Activated T-helper 1 cell treated with anti-CD3 and anti-CD28 coated beads, Interleukin-2, amount 50 U/mL, for 16 hours (primary cell): ENCODE measurements at places on chromosomes 16 and 17.
A peak's percentile ranks its signal among the peaks of the same experiment; 100 is the strongest.

DNA sequence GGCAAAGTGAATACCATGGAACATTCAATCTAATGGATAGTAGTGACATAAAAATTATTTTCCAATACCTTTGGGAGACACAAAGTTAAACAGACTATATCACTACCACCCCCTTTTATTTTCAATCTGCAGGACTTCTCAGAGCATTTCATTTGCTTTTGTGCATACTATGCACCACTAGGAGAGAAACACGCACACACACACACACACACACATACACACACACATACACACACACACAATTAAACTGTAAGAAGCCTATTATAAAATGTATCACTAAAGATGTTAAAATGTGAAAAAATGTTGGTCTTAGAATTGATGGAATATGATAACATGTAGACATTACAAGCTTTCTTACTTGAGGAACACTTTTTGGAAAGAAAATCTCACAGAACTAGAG lies 331.4 kb downstream of the CA10 start:
- DNase-seq: no peak

DNA sequence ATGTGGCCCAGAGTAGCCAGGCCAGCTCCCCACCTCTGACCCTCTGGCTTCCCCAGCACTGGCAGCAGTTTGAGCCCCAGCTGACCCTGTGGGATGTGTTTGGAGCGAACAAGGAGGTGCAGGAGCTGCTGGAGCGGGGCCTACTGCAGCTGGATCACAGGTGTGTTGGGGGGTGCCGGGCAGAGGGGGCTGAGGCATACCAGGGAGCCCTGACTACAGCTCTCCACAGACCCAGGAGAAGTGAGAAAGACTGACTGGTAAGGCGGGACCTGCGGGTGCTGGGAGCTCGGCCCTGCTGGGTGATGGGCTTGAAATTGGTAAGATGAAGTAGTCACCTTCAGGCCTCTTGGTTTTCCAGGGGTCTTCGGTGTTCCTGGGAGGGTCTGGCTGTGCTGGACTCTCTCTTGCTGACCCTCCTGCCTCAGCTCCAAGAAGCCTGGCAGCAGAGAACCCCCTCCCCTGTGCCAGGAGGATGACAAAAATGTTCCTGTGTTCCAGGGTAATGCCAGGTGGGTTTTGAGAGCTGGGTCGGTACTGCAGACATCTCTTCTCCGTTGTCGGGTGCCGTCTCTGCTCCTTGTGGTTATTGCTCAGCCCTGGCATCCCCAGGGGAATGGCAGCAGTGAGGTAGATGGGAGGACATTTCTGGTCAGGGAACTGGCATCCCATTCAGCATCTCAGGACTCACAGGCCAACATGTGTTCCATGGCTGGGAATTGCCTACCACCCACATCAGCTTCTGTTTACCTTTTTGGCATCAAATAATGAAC lies 5.9 kb downstream of the RSAD1 start:
- no peak for DNase-seq

DNA sequence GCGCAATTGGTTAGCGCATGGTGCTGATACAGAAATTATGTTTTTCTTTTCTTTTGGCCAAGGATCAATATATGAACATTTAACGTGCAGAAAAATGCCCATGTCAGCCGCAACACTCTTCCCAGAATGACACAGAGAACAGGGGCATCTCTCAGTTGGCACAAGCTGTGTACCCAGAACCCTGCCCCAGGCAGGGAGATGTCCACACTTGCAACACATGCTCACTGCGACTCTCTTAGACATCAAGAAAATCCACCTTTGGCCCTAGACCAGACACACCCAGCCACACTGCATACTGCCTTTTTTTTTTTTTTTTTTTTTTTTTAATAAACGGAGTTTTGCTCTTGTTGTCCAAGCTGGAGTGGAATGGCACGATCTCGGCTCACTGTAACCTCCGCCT lies 17.0 kb downstream of the PITPNA start:
- DNase-seq: no peak

GRCh38 chr16:89442588-89442987 lies 47.8 kb downstream of the ANKRD11 start:
- no peak for DNase-seq

GRCh38 chr16:81277541-81278080 lies 37.2 kb upstream of the GAN start:
- DNase-seq: no peak

- no peak for DNase-seq
These were observed 467.0 kb upstream of the C16orf82 start for GRCh38 chr16:26599785-26600104.

GRCh38 chr17:8818654-8819330 lies 19.6 kb upstream of the MFSD6L start:
- no peak for DNase-seq

GRCh38 chr17:31310886-31311285 lies 3.0 kb downstream of the EVI2B start:
- DNase-seq: no peak

DNA sequence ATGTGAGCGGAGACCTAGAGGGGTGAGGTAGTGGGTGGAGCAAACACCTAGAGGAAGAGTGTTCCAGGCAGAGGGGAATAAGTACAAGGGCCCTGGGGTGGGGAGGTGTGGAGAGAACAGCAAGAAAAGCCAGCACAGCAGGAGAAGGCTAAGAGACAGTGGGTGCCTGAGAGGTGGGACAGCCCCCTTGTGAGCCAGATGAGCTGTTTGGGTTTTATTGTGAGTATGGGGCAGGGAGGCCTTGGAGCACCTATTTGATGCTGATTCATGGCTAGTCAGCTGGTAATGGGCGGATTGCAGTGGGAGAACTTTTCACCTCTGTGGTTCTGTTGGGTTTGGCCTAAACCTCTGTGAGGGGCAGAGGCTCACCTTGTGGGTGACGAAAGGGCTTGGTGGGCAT lies 68.4 kb downstream of the ABCC1 start:
- no peak for DNase-seq

DNA sequence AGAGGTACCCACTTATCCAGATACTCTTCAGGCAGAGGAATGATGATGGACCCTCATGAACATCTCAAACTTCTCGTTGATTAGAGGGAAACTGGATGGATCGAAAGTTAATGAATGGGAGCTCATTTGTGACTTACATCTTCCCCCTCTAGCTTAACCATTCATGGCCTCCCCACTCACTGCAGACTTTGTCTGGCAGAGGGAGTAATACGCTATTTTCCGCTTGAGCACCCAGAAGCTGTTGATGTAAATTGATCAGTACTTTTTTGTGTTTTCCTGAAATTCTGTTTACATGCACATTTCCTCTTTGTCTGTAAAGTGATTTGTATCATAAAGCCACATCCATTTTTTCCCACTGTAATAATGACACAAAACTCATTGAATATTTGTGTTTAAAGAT lies 239.1 kb upstream of the RBFOX1 start:
- no peak for DNase-seq

GRCh38 chr17:3535253-3535995 lies 22.2 kb downstream of the TRPV3 start:
- peak; percentile 23 for DNase-seq

- no peak for DNase-seq
These were observed 8.7 kb downstream of the ZDHHC7 start for GRCh38 chr16:85002608-85003007.

GRCh38 chr17:27558842-27559505 lies 72.0 kb upstream of the LGALS9 start:
- DNase-seq: no peak

DNA sequence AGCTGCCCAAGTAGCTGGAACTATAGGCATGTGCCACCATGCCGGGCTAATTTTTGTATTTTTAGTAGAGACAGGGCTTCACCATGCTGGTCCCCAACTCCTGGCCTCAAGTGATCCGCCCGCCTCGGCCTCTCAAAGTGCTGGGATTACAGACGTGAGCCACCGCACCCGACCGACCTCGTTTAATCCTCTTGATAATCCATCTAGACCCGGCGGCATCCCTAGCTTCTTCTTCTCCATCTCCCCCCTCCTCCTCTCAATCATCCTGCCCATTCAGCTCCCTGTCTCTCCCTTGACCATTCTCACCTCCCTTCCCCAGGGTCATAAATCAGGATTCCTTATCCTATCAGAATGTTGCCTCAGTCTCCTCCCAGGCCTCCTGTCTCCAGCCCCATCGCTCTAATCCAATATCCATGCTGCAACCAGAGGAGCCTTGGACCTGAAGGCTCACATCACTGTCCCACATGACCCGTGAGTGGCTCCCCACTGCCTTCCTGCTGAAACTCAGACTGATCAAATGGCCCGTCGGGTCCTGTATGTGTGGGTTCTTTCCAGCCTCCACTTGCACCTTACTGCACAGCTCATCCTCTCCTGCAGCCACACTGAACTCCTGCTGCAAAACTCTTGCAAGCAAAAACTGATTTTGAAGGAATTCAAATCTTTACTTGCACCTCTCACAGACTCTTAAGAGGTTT lies 74.1 kb upstream of the CDH5 start:
- DNase-seq: no peak

GRCh38 chr16:49459953-49460735 lies 86.5 kb downstream of the C16orf78 start:
- no peak for DNase-seq

- DNase-seq: no peak
These were observed 143.7 kb downstream of the PRKCB start for GRCh38 chr16:23979441-23979840.

GRCh38 chr16:4404967-4405696 lies 11.3 kb downstream of the CORO7 start:
- no peak for DNase-seq

GRCh38 chr17:70808596-70808995 lies 639.3 kb downstream of the KCNJ2 start:
- DNase-seq: no peak

GRCh38 chr16:69917739-69918138 lies 33.4 kb upstream of the CLEC18A start:
- no peak for DNase-seq

DNA sequence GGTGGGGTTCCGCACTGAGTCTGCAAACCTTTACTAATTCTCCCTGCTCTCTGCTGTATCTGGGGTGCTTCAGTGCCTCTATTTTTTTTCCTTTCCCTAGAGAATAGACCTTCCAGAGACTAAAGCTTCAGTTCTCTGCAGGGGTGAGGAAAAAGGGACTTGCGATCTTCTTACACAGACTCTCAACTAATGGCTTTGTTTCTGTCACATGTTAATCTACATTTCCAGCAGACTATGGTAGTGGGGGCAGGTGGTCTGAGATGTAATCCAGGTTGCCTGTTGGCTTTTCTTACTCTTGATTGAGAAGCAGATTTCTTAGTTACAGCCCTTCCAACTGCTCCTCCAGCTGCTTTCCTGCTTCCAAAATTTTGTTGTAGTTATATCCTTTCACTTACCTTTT lies 229.0 kb upstream of the NLRP1 start:
- no peak for DNase-seq

GRCh38 chr16:88321635-88322499 lies 60.9 kb upstream of the ZNF469 start:
- DNase-seq: no peak

DNA sequence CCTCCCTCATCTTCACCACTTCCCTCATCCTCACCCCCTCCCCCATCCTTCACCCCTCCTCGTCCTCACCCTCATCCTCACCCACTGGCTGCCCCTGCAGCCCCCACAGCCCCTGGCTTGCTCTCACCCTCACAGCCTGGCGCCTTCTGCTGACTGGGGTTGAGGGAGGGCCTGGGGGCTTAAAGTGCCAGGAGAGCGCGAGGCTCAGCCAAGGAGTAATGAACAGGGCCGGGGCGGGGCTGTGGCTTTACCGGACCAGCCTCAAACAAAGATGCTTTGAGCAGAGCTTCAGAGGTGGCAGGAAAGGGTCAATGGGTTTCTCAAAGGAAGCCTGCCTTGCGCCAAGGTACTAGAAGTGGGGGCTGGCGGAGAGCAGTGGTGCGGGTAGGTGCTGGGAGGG lies at the start of gene PRSS33:
PRSS33 (minus strand) TSS at position 155 of the 400 bp plus-strand sequence. CDS start 1,013 bp downstream, outside the sequence.
- no peak for DNase-seq

GRCh38 chr17:35372846-35373533 lies 431 bp downstream of the SLFN11 start:
- no peak for DNase-seq

DNA sequence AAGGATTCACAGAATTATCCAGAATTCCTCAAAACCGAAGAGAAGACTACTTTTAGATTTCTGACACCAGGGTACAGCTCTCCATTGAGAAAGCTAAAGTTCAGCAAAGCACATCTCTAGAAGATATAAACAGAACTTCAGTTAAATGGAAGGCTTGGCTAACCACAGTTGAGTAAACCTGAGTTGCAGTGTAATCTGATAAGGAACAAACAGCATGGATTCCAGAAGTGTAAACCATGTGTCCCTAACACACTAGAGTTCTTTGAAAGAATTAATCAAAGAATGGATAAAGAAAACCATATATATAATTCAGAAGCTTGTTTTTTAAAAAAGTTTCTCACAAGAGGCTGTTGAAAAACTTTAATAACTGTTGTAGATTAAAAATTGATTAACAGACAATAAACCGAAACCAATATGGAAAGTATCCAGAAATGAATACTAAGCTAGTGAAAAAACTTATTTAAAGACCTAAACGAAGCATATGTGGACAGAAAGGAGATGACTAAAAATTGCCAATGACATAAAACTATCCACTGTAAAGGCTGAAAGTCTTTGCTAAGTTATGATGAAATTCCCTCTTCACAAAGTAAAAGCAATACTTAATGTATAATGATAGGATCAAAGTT lies 4.3 kb downstream of the RNF43 start:
- no peak for DNase-seq
